ENCODE measurements at places on chromosomes 12 and 14.

- DNase-seq, result no peak
Observed at GRCh38 chr12:132124766-132125425, 19.2 kb downstream of the DDX51 start.

- DNase-seq, result no peak
Observed at GRCh38 chr12:41979574-41979973, 165.1 kb downstream of the GXYLT1 start.

DNA sequence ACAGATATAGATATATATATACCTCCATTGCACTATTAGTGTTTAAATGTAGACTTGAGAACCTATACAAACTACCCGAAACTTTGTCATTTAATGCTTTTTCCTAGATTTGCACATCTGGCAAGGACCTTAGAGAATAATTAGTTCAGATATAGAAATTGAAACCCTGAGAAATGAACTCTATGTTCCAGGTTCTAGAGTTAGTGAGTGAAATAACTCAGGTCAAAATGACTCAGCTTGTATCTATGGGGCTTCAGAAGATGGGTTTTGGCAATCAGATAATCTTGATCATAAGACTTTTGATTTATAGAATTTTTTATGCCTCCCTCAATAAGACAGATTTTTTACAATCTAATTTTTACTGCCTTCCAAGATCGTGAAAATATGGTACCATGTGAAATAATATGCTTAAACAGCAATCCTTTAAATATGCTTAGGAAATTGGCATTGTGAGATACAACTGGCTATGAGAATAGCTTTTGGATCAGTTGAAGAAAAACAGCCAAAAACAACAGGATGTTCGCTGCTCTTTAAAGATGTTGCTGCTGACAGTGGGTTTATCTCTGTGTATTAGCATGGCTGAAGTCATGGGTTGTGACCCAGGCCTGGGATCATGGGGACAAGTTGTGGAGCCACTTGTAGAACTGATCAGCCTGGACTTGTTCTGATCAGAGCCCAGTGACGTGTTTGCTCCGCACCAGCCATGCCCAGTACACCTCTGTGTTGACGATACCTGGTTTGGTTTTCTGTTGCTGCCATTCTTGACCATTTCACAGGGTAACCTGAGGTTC, 63.6 kb downstream of the TTLL5 start:
- no peak for DNase-seq

DNA sequence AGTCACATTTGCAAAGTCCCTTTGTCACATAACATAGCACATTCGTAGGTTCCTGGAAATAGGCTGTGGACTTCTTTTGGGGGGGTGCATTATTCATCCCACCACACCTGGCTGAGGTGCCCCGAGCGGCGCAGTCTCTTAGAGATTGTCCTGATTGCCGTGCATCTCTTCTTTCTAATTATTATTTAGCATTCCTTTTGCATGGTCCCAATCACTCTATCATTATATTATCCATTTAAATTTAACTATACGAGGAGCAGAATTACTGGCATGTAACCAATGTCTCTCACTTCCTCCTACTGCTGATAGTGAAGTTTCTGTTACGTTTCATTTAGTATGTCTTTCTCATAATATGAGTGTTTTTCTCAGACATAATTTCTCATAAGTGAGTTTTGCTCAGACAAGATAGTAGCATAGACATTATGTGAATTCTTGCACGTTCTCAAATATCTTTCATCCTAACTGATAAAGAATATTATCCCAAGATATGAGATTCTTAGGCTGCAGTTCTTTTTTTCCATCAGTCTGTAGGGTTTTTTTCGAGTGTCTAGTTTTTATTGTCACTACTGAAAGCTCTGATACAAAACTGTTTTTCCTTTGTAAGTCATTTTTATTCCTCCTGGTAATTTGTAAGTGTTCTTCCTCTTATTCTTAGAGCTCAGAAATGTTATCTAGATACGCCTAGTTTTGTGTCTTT, 444.3 kb downstream of the NELL2 start:
- DNase-seq, result no peak

DNA sequence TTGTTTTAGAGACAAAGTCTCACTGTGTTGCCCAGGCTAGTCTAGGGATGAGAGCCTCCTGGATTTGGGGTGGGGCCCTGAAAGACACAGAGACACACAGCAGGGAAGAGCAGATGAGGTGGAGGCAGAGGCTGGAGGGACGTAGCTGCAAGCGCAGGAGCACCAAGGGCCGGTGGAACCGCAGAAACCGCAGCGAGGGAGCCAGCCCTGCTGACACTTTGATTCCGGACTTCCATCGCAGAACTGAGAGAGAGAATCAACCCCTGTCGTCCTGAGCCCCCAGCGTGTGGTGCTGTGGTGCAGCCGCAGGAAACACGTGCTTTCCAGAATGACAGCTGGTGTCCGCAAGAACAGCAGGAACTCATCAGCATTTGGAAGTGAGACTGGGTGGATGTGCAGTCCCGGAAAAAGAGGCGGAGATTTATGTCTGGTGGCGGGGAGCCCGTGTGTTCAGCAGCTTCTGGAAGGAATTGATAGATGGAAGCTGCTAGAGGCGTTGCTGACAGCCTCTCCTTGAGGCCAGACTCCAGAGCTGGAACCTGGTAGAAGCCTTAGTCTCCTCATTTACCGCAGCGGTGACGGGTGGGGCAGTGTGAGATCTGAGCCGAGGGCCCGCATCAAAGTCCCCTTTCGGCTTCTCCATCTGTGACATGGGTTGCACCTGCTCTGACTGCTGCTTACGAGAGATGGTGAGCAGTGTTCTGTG, 21.9 kb upstream of the KLC1 start:
- DNase-seq, result peak; percentile 87

DNA sequence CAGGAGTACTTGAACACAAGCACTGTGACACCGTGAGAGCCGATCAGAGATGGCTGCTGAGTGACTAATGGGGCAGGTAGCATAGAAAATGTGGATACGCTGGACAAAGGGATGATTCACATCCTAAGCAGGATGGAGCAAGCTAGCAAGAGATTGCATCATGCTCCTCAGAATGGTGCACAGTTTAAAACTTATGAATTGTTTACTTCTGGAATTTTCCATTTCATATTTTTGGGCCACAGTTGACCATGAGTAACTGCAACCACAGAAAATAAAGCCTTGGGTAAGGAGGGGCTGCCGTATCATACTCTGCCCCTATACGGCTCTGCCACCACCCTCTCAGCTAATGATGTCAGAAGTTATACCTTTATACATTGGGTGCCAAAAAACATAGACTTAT, 23.3 kb upstream of the MARK3 start:
- no peak for DNase-seq

DNA sequence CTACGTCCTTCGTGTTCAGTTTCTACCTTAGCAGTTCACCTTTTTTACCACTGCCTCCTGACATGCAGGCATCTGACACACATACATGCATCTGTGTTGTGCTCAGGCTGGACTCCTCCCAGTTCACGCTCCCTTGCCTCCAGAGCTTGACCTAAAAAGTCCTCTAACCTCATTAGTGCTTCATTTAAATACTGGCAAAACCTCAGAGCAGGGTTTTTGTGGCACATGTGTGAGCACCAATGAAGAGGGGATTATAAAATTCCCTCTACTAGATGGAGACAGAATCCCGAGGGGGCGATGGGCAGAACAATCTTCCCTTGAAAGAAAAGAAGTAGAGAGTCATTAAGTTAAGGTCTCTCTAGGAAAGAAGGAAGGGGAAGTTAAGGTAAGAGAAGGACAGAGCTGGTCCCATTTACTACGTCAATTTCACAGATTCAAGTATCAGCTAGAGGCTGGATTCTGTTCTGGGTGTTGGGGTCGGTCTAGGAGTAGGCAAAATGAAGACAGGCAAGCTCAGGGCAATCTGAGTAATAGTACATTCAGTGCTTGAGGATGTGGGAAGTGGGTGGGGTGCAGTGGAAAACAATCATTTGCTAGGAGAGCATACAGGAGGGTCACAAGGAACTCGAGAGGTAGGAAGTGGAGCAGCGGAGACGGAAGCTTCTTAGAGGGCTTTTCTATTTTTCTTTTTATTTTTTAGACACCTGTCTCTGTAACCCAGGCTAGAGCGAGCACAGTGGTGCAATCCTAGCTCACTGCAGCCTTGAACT, 7.5 kb downstream of the HAL start:
- no peak for DNase-seq

- DNase-seq, result no peak
Observed at GRCh38 chr12:114812858-114813761, 129.1 kb upstream of the TBX3 start.

DNA sequence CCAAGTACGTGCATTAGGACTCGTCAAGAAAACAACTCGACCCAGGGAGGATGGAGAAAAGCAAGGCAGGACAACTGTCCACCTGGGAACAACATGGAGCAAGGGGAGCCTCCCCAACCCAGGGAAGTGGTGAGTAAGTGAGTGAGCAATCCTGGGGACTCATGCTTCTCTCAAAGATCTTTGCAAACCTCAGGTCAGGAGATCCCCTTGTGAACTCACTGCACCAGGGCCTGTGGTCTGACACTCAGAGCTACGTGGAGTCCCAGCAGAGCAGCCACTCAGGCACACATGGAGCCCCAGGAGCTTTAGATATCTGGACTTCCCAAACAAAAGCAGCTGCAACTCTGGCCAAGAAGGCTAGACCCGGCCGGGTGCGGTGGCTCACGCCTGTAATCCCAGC, 12.2 kb upstream of the OR5AU1 start:
- DNase-seq, result no peak

DNA sequence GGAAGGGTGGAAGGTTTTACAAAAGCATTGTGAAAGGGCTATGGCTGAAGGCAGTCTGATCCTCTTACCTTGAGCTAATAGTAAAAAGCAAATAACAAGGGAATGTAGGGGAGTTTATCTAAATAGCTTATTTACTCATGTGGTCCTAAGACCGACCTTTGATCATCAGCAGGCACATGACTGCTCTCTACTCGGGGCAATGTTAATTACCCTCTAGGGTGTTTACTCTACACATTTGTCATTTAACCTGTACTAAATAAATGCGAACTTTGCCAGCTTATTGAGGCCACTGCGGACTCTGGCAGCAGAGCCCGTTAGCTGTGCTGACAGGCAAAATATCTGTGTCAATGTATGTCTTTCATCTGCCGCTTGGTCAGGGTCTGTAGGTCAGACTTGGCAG, 768.3 kb upstream of the ATXN7L3B start:
- DNase-seq, result no peak

DNA sequence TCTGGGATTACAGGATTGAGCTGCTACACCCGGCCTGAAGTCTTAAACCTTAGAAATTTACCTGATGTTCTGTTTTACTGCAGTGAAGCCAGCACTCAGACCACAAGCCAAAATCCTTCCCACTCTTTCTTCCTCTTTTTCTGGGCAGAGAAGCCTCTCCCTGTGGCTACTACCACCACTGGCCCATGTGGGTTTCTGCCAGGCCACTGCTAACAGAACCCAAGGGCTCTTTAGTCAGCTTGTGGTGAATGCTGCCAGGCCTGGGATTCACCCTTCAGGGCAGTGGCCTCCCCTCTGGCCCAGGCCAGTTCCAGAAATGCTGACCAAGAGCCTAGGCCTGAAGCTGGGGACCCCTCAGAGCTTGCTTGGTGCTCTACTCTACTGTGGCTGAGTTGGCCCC, 35.3 kb downstream of the GAS2L3 start:
- DNase-seq, result no peak

GRCh38 chr12:80692114-80692513, 15.3 kb upstream of the MYF6 start:
- no peak for DNase-seq

DNA sequence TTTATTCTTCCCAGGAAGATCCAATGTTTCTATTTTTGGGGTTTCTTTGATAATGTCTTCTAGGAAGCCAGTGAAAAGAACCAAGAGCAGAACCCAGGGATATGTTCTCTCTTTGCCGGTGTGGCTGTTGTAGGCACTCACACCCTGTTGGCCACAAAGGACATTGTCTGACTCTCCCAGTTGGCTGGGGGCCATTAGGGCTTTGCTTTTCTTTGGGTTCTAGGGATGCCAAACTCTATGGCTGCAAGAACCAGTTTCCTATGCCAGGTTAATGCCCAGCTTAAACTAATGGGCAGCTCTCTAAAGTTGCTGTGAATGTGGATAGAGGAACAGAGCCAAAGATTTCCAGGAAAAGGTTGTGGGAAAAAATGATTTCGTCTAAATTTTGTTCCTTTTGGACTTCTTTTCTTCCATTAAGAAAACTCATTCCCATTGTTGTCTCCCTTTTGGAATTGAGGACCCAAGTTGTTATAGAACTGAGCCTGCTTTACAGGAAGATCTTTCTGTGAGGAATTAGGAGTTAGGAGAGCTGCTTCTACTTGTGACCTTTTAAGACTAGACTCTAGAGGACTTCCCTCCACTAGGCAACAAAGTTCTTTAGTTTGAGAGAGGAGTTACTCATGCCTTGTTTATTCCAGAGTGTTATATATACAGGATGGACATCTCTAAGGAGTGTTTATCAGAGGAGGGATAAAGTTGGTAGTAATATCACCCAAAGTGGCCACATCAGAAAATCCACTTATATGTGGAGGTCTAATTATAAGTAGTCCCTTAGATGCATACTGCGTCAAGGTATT, 13.1 kb downstream of the COPZ1 start:
- DNase-seq, result no peak

- no peak for DNase-seq
Observed at GRCh38 chr12:129635021-129635685, 268.7 kb downstream of the TMEM132D start.

- DNase-seq, result no peak
Observed at GRCh38 chr14:22561661-22562579, 27.1 kb downstream of the DAD1 start.

DNA sequence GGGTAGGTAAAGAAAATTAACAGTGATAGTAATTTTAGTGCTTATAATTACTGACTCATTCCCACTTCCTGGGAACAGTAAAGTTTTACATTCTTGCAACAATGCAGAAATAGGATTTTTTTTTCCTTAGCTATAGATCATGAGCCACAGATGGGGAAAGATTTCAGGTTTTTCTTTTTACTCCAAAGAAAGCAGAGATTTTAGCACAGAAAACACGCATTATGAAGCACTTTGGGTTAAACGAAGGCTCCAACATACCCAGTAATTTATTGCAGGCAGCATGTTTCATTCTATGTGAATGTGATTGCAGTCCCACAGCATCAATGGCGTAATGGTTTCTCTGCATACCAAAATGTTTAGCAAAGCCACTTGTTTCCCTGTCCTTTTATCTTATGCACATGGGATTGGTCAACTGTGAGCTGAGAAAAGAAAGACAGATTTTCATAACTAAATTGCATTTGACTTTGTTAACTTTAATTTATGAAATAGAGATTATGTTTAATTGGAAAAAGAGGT, 124.6 kb upstream of the E2F7 start:
- DNase-seq, result no peak

GRCh38 chr14:31880935-31881334, 196.2 kb upstream of the ARHGAP5 start:
- no peak for DNase-seq

- no peak for DNase-seq
Observed at GRCh38 chr12:50221228-50222008, 54.2 kb upstream of the CERS5 start.
